B cell (primary cell): ENCODE measurements at places on chromosomes 5 and 9. TPM values are rescaled to one million over a fixed set of nuclear protein-coding genes. Genes with fewer than 3 reads are reported as not detected.

The ERGIC1 gene
- 132 and 140 TPM in 2 replicates for total RNA-seq

GRCh38 chr9:124846969-124847368 lies 6.3 kb upstream of the WDR38 start:
- no peaks in the 10 kb centered on the region for H3K27me3 ChIP-seq
- DNase-seq: no peak
- H3K4me1 ChIP-seq: no peaks in the 10 kb centered on the region
- H3K36me3 ChIP-seq: no peaks in the 10 kb centered on the region
- H3K27ac ChIP-seq: no peak overlapping the region
- no peak overlapping the region for H3K4me3 ChIP-seq

DNA sequence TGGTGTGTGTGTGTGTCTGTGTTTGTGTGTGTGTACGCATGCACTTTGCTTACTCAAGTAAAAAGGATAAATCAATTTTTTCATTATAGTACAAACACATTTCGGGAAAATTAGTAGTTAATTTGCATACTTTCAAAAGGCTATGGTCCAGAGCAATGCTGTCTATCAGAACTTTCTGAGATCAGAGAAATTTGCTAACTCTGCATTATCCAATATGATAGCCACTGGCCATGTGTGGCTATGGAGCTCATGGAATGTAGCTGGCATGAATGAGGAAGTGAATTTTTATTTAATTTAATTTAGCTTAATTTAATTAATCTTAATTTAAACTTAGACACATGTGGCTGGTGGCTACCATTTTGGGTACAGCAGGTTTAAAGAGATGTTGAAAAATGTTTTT lies 289.6 kb downstream of the MAT2B start:
- H3K4me1 ChIP-seq: no peaks in the 10 kb centered on the region
- H3K4me3 ChIP-seq: no peak overlapping the region
- no peak overlapping the region for H3K27ac ChIP-seq
- H3K36me3 ChIP-seq: no peaks in the 10 kb centered on the region
- no peak for DNase-seq
- no peaks in the 10 kb centered on the region for H3K27me3 ChIP-seq

DNA sequence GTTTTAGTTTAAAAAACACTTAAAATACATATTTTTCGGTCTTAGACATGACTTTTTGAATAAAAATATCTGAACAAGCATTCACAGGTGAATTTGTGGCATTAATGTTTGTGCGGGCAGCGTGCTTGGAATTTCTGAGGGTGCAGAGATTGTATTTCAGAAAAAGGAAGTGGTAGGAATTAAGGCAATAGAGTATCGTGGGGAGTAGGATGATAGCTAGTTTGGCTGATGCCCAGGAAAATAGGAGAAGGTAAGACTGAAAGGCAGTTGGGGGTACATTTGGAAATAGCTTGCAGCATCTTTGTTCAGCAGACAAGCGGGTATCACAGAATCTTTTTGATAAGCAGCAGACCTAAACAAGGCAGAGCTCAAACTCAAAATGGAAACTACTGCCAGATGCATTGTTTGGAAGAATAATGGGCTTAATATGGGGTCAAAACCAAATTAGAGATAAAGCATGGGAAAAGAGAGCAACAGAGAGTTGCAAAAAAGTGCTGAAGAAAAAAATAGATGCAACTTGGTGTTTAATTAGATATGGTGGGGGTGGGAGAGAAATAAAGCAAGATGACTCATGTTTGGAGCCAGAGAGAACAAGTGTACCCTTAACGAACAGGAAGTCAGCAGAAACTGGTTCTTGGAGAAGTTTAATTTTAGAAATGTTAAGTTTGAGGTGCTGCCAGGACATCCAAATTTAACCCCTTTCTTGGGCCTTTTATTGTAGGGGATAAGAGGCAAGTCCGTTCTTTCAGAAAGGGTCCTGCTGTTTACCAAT lies 85.7 kb upstream of the ARRDC3 start:
- DNase-seq: no peak
- H3K27me3 ChIP-seq: no peaks in the 10 kb centered on the region
- H3K36me3 ChIP-seq: no peaks in the 10 kb centered on the region

DNA sequence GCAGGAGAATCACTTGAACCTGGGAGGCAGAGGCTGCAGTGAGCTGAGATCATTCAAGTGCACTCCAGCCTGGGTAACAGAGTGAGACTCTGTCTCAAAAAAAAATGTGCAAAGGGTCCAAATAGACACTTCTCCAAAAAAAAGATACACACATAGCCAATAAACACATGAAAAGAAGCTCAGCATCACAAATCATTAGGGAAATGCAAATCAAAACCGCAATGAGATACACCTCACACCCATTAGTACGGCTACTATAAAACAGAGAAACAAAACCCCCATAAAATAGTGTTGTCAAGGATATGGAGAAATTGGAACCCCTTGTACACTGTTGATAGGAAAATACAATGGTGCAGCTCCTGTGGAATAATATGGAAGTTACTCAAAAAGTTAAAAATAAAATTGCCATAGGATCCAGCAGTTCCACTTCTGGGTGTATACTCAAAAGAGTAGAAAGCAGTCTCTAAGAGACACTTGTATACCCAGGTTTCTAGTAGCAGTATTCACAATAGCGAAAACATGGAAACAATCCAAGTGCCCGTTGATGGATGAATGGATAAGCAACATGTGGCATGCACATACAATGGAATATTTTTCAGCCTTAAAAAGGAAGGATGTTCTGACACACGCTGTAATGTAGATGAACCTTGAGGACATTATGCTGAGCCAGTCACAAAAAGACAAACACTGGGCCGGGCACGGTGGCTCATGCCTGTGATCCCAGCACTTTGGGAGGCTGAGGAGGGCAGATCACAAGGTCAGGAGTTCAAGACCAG lies 57.2 kb upstream of the PPARGC1B start:
- H3K4me3 ChIP-seq: no peak overlapping the region
- H3K36me3 ChIP-seq: no peaks in the 10 kb centered on the region
- H3K27ac ChIP-seq: no peak overlapping the region
- H3K4me1 ChIP-seq: peaks cover 11% of the 10 kb centered on the region
- no peaks in the 10 kb centered on the region for H3K27me3 ChIP-seq

DNA sequence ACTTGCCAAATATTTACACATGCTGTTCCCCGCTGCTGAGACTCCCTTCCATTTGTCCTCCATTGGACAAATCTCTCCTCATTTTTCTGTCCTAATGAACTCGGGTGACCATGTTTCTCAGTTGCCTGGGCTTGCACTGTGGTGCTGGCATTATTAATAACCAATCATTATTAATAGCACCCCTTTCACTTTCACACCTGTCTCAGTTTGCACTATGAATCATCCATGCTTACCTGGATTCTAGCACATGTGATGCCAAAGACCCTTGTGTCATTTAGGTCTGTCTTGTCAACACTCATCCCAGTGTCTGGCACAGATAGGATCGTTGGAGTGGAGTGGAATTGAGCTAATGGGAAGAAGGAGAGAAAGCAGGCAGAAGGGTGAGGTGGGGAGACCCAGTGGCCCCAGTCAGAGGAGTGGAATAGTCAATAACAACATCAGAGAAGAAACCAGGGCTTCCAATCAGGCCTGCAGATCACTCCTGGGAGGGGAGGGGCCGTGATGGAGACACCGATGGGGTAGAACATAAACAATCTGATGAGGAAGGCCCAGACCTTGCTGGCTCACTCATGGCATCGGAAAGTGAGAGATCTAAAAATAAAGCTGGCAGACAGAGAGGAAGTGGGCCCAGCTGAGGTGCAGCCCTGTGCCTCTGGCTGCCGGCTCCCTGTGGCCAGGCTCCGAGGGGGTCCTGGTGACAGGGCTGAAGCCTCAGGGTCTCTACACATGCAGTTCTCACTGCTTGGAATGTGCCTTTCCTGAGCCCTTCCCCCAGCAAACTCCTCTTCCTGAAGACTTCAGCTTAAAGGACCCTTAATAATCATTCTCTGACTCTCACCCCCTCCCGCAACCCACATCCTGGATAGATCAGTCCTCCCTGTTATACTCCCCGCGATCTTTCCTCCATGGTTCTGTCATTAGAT lies 33.5 kb upstream of the CRB2 start:
- DNase-seq: peak; percentile 76
- no peaks in the 10 kb centered on the region for H3K36me3 ChIP-seq
- peak overlapping the region; percentile 1 for H3K4me3 ChIP-seq
- H3K27ac ChIP-seq: peak overlapping the region; percentile 86

The DMRT3 gene
- total RNA-seq: not detected in 2 replicates

DNA sequence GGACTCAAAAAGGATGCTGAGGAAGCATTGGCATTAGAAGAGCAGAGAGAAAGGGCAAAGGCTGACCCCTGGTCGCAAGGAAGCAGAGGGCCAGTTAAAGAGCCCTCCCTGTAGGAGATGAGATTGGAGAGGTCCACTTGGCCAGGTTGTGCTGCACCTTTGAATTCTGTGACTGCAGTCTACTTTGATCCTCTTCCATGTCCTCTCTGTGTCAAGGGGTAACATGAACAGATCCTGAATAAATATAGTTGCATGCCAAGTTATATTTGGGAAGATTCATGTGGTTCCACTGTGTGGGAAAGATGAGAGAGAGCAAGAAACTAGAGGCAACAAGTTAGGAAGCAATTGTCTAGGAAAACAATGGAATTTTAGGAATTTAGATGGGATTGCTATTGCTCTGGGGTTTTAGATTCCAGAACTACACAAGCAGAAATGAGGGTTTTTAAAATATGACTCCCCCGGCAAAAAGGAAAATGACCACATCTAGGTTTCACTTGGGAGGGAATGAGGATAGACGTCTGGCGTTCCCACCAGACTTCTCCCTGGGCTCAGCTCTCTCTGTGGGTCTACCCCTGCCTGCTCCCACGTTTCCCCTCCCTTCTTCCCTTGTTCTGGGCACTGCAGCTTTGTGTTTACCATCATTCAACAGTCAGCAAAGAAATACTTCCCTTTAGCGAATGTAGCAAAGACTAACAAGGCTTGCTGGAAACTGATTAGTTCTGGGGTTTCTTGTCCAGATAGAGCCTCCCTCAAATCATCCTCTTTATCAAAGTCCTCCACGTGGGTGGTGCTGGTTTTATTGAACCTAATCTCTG lies 63.6 kb downstream of the SNX18 start:
- no peak for DNase-seq
- no peaks in the 10 kb centered on the region for H3K4me1 ChIP-seq
- no peak overlapping the region for H3K27ac ChIP-seq
- no peaks in the 10 kb centered on the region for H3K36me3 ChIP-seq
- no peak overlapping the region for H3K4me3 ChIP-seq

The RNF183 gene
- total RNA-seq: 0.39 TPM in 1 of 2 replicates, not detected in the other

DNA sequence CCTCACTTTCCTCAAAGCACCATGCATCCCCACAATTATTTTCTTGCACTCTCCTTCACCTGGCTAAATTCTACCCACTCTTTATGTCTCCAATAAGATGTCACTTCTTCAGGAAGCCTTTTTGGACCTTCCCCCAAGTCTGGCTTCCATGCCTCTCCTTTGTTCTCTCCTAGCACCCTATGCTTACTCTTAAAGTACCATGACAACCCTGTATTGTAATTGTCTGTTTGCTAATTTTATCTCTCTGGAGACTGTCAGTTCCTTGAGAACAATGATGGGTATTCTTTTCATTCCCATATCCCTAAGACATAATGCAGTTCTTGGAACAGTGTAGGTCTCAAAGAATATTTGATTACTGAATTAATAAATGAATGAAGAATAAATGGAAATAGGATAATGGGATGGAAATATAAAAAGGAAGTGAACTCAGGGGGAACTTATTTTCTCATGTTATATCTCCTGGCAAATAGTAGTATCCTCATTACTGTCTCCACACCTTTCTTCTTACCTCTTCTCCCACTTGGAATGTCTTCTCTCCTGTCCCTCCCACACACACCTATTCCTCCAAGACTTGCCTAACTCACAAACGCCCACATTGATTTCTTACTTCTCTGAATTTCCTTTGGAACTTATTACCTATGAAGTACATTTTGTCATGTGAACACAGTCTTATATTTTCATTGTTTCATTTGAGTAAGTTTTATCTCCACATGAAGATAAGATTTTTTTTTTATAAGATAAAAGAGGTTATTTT lies 499.1 kb downstream of the NFIB start:
- H3K4me3 ChIP-seq: no peak overlapping the region
- DNase-seq: no peak
- no peak overlapping the region for H3K27ac ChIP-seq
- H3K36me3 ChIP-seq: no peaks in the 10 kb centered on the region
- H3K4me1 ChIP-seq: no peaks in the 10 kb centered on the region

- H3K36me3 ChIP-seq: no peaks in the 10 kb centered on the region
- peak overlapping the region; percentile 68 for H3K27ac ChIP-seq
- peaks cover 11% of the 10 kb centered on the region for H3K4me1 ChIP-seq
- no peaks in the 10 kb centered on the region for H3K27me3 ChIP-seq
Observed at GRCh38 chr5:142770650-142771609, 753 bp downstream of the ARHGAP26 start.

DNA sequence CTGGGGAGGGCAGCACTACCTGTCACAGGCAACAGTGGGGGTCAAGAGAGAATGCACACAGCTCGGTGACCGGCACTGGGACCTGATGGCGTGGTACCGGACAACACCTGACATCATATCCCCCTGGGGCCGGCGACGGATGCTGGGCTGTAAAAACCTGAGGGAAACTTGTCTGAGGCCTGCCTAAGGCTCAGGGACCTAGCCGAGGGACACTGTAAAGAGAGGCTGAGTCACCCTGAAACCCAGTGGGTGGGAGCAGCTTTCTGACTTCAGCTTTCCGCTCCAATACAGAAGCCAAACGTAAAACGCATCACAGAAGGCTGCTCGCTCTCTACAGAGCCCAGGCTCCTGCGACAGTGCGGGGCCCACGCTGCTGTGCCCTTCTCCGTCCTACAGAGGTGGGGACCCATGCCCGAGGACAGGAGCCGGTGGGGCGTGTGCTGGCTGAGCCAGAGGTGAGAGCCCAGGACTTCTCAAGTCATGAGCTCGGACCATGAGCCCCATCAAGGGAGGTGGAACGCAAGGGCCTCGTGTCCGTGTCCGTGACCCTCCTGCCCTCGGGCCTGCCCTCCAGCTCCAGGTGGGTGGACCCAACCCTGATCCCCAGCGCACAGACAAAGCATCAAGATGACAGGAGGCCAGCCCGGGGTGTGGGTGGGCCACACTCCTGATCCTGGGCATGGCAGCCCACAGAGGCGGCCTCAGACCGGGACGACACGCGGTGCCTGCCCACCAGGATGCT lies 5.3 kb downstream of the RALGDS start:
- no peak overlapping the region for H3K27ac ChIP-seq
- DNase-seq: peak; percentile 66
- no peaks in the 10 kb centered on the region for H3K27me3 ChIP-seq
- H3K4me1 ChIP-seq: peaks cover 55% of the 10 kb centered on the region
- H3K4me3 ChIP-seq: no peak overlapping the region

GRCh38 chr5:40485021-40485998 lies 194.4 kb upstream of the PTGER4 start:
- H3K27me3 ChIP-seq: no peaks in the 10 kb centered on the region
- DNase-seq: peak; percentile 71
- peaks cover 37% of the 10 kb centered on the region for H3K4me1 ChIP-seq
- peak overlapping the region; percentile 75 for H3K27ac ChIP-seq
- no peaks in the 10 kb centered on the region for H3K36me3 ChIP-seq
- peak overlapping the region; percentile 24 for H3K4me3 ChIP-seq

The PTPN3 gene
- not detected in 2 replicates for total RNA-seq

- H3K27me3 ChIP-seq: no peaks in the 10 kb centered on the region
- peak; percentile 96 for DNase-seq
- peaks cover 6% of the 10 kb centered on the region for H3K36me3 ChIP-seq
- H3K4me1 ChIP-seq: peaks cover 94% of the 10 kb centered on the region
Observed at GRCh38 chr5:88826646-88827585, 56.1 kb downstream of the MEF2C start.
